ENCODE measurements at places on chromosomes 11 and 22. TPM values are rescaled to one million over a fixed set of nuclear protein-coding genes. Genes with fewer than 3 reads are reported as not detected.

DNA sequence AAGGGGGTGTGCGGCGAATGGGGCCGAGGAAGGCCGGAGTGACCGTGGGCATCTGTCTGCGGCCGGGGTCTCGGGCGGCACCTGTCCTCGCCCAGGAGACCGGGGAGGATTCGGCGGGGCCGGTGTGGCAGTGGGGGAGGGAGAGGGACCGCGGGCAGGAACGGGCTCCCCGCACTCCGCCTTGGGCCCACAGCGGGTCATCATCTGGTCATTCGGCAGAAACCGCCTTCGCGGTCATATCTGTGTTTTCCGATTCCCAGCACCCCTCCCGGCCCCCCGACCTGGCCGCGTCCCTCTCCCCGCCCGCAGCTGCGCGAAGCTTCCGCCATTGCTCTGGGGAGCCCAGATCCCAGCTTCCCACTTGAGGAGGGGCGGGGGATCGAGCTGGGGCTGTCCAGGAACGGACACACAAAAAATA lies 824 bp upstream of the CBX6 start:
- peak; percentile 52 for ATAC-seq

DNA sequence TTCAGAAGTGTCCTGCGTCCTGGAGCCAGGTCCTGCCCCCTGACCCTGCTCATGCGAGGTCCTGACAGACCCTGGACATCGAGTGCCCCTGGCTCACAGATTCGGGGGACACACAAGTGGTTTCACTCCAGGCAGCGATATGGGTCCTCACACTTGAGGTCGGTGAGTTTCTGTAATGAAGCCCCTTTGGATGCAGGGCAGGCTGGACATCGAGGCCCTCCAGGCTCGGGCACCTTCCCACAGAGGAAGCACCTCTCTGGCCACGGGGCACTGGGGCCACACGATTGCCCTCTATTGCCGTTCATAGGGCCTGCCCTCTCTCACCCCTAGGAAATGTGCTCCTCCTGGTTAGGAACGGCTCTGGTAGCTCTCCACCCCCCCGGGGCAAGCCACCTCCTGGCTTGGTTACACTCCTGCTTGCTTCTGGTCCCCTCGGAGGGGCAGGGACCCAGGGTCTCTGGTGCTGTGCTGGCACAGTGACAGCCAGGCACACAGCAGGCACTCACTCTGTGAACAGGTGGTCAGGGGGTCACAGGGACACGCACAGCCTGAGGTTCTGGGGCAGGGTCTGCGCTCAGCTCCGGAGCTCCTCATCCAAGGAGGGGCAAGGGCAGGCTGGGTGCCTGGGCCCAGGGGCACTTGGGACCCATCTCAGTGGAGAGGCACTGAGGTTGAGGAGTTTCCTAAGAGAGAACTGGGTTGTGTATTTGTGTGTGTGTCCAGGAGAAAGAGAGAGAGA lies 907.7 kb downstream of the BRD1 start:
- no peak for ATAC-seq

Gene KLHL35
- total RNA-seq, result 0.72 TPM

GRCh38 chr22:25853501-25854284 lies 111.7 kb downstream of the MYO18B start:
- no peak for ATAC-seq

DNA sequence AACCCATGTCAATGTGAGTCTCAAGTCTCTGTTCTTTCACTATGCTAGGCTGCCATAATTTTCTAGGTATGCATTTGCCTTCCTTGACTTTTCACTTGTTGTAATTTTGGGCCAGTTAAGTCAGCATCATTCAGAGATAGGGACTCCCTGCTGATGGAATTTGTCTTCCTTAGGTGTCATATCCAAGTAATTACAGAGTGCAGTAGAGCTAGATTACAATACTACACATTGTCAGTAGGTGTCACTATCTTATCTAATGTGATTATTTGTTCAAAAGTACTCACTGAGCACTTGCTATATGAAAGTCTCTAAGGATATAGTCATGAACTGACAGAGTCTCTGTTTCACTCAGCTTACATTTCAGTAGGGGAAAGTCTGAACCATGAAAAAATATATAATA lies 25.0 kb upstream of the SYN3 start:
- ATAC-seq, result no peak

Gene PAK1
- 39.8 TPM for total RNA-seq

DNA sequence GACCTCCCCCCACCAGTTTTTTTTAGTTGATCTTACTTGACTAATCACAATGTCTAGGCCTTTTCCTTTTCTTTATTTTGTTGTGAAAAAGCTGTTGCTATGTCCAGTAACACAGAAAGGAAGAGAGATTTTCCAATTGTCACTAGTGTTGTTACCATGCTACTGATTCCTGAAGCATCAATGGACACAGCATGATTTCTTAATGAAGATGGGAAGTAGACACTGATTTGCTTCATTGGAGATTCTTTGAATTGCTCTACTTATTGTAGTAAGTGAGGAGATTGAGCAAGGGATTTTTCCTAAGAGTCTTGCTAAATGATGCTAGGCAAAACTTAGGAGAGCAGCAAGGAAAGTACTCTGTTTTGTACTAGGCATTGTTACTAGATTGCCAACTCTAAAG lies 4.6 kb downstream of the AASDHPPT start:
- no peak for ATAC-seq

- ATAC-seq, result no peak
These were observed 113.0 kb upstream of the CLMP start for GRCh38 chr11:123308077-123308476.

DNA sequence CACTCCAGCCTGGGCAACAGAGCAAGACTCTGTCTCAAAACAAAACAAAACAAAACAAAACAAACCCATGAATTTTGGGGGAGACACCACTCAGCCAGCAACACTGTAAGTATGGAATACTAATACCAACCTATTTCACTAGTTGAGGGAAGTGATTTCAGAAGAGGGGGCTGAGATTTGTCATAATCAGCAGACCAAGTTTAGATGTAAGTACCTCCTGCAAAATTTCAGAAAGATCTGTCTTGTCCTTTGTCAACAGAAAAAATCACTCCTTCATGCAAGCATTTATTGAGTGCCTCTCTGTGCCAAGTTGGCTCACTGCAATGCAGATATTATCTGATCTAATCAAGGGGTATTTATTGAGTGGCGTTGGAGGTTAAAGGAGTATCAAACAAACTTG lies 23.4 kb upstream of the ADA2 start:
- ATAC-seq, result no peak

- ATAC-seq, result no peak
These were observed 881.3 kb downstream of the KCNA4 start for GRCh38 chr11:29135504-29135903.

- no peak for ATAC-seq
These were observed 10.9 kb upstream of the FCHSD2 start for GRCh38 chr11:73152861-73153483.

Gene GPHA2
- total RNA-seq, result not detected

- no peak for ATAC-seq
These were observed 56.8 kb downstream of the RPL27A start for GRCh38 chr11:8739309-8739793.

- ATAC-seq, result peak; percentile 92
These were observed 20.7 kb downstream of the SPON1 start for GRCh38 chr11:13983081-13983751.

DNA sequence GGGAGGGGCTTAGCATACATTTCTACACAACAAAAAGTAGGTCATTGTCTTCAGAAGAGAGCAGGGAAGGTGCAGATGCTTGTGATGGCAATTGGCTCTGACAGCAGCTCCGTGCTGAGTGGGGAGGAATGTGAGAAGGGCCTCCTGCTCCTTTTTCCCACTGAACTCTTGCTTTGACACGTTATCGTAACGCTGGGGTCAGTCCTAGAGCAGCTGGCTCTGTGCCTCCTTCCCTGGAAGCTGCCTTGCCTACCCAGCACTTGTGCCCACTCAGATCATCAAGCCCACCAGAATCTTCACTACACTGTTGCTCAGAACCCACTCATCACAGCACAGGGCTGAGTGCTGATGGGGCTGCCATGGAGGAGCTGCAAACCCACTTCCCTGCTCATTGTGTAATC lies 14.9 kb upstream of the NAV2 start:
- peak; percentile 10 for ATAC-seq

GRCh38 chr11:10604340-10604748 lies 35.9 kb upstream of the LYVE1 start:
- peak; percentile 68 for ATAC-seq

DNA sequence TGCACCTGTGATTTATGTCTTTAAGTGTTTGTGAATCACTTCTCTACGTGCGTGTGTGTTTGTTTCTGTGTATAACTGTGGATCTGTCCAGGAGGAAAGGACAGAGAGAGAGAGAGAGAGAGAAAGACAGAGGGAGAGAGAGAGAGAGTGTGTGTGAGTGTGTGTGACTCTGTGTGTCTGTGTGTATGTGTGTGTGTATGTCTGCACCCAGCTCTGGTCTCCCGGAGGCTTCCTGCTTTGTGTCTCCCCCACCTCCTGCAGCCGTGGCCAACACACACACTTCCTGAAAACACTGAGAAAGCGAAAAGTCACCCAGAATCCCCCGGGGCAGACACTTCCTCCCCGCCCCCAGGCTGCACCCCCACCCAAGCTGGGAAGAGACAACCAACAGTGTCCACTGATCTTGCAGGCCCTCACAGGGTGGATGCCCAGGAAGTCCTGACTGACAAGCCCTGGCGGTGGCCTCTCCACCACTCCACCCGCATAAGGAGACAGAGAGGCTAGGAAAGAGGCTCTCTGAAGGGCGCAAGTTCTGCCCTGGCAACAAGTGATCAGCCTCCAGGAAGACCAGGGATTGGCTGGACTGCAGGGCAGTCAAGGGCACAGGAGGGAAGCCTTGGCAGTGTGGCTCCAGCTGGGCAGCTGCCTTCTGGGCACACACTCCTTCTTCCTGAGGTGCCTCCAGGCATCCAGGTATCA lies 30.0 kb downstream of the ARAP1 start:
- ATAC-seq, result peak; percentile 93

GRCh38 chr11:20605602-20606091 lies 6.2 kb downstream of the SLC6A5 start:
- ATAC-seq, result no peak

DNA sequence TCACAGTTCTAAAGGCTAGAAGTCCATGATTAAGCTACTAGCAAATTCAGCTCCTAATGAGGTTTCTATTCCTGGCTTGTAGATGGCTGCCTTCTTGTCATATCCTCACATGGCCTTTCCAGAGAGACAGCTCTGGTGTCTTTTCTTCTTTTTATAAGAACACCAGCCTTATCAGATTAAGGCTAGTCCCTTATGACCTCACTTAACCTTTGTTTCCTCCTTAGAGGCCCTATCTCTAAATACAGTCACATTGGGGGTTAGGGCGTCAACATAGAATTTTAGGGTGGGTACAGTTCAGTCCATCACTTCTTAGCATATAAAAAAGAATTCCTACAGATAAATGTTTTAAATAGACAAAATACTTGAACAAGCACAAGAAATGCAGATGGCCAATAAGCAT lies 18.2 kb upstream of the CLPB start:
- no peak for ATAC-seq

GRCh38 chr22:24271386-24271854 lies 789 bp downstream of the SPECC1L start:
- no peak for ATAC-seq

GRCh38 chr11:1656061-1656441 lies 26.5 kb downstream of the KRTAP5-5 start:
- no peak for ATAC-seq

- ATAC-seq, result no peak
These were observed 32.7 kb upstream of the DAGLA start for GRCh38 chr11:61647529-61647928.

Gene RTN3
- total RNA-seq, result 89.9 TPM
